ENCODE measurements at places on chromosomes 6 and 20.

- DNase-seq = no peak
Measured at GRCh38 chr6:72916906-72917305, 295.0 kb downstream of the KCNQ5 start.

- DNase-seq = no peak
Measured at GRCh38 chr20:31967830-31968249, at the start of gene XKR7. Gene XKR7, plus strand, starts transcription at chr20:31968151. Its CDS starts 25 bp downstream, at chr20:31968176.

GRCh38 chr20:3222635-3223600 lies 13.6 kb downstream of the ITPA start:
- DNase-seq = peak; percentile 72

DNA sequence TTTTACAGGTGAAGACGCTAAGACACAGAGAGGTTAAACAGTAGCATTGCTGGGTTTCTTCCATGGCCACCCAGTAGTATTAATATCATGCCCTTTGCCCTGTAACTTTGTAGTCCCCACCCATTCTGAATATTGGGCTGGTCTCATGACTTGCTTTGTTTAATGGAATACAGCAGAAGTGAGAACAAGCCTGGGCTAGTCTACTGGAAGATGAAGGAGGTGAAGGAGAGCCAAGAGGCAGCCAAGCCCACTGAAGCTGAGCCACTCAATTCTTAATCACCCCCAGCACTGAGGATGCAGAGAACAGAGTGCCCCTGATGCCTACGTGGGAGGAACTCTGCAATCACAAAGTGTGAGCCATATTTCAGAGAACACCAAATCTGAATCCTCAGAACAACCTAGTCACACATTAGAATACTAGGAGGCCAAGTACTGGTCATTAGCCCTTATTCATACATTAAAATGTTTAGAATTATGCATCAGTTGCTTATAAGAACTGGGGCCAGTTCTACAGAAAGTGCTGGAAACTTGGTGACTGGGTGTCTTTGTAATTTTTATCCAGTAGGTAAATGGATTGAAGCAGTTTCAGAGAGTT lies 270.1 kb upstream of the PRND start:
- no peak for DNase-seq

DNA sequence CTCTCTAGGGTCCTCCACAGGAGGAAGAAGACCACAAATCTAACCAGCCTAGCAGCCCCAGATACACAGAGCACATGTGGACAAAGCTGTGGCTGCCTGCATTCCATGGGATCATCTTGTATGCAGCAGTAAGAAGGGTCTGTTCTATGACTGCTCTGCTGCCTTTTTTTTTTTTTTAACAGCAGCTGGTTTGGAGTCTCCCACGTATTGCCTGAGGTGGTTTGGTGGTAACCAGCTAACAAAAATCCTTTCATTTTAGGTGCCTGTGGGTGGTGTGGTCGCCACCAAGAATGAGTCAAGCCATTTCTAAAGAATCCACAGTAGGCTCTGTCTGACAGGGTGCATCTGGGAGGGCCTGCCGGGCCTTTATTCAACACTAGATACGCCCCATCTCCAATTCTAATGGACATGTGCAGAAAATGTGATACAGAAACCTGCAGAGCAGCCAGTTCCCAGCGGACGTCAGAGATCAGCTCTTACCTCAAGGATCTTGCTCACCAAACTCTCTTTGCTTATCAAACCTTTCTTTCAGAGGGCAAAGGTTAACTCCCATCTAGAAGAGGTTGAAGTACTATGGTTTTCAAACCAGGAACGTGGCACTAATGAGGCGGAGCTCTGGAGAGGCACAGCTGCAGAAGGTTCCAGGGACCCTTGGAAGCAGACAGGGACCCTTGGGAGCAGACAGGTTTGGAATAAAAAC lies 32.0 kb downstream of the GNAS-AS1 start:
- DNase-seq = no peak

- DNase-seq = no peak
Measured at GRCh38 chr6:30167101-30167500, 3.8 kb downstream of the TRIM15 start.

DNA sequence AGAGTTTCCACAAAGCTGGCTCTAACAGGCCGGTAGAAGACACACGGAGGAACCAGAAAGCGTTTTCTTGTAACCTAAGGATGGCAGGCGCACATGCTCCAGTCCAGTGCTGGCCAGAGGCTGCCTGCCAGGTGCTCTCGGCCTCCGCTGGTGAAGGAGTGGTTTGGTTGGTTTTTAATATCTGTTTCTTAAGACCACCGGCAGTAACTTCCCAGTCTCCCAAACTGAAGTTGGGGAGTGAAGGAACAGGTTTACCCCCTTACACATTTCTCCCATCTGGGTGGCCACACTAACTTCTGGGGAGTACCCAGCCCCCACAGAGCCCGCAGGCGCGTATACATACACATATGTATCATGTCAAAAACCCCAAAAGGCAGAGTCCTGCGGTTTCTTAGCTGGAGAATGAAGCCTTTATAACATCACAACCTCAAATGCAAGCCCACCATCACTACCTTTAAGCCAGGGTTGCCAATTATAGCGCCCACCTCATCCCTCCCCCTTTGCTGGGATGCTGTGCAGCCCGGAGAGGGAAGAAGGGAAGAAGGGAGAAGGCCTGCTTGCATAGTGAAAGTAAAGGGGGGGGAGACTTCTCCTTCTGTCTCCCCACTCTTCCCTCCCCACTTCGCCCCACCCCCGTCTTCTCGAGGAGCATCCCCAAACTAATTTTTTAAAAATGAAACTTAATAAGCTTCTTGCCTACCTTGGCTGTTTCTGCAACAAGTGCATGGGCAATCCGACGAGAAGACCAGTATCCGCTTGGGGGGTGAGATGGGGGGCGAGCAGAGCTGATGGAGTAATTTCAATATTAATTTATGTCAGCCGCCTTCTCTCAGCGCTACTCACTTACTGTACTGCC lies 1.0 kb downstream of the TRERF1 start:
- DNase-seq = no peak

DNA sequence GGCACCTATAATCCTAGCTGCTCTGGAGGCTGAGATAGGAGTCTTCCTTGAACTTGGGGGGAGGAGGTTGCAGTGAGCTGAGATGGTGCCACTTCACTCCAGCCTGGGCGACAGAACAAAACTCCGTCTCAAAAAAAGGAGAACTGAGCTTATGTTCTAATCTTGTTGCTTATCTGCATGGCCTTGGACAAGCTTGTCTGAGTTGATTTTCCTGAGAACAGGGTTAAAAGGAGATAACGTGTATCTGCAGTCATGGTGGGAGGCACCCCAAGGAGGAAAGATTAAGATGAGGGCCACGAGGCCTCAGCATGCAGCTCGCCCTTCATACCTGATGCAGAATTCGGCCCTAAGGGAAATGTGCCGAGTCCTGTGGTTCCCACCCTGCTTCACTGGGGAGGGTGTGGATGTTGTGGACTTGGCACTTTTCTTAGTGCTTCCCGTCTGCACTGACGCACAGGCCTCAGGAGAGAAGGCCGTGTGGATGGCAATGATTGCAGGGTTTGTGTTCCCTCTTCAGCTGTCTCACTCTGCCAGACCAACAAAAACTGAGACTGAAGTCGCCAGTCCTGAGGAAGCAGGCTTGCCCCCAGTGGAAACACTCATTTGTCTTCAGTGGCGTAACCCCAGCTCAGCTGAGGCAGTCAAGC lies 56.3 kb downstream of the EZR start:
- no peak for DNase-seq

DNA sequence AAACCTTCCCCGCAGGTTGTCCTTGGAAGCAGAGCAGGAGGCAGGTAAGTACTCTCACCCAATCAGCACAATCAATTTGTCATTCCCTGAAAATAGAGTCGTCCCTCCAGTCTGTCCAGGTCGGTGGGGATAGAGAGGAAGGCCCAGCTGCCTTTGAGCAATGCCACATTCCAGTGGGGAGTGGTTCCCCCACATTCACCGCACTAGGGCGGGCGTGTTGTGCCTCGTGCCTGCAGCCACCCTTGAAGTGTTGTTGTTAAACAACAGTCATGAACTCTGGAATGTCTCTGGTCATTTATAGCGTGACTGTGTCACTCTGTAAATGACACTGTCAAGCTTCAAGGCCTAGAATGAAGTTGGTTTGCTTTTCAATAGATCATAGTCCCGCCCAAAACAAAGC lies 33.4 kb downstream of the PRDM1 start:
- no peak for DNase-seq

- DNase-seq = no peak
Measured at GRCh38 chr6:36917541-36918193, 31.9 kb downstream of the C6orf89 start.

DNA sequence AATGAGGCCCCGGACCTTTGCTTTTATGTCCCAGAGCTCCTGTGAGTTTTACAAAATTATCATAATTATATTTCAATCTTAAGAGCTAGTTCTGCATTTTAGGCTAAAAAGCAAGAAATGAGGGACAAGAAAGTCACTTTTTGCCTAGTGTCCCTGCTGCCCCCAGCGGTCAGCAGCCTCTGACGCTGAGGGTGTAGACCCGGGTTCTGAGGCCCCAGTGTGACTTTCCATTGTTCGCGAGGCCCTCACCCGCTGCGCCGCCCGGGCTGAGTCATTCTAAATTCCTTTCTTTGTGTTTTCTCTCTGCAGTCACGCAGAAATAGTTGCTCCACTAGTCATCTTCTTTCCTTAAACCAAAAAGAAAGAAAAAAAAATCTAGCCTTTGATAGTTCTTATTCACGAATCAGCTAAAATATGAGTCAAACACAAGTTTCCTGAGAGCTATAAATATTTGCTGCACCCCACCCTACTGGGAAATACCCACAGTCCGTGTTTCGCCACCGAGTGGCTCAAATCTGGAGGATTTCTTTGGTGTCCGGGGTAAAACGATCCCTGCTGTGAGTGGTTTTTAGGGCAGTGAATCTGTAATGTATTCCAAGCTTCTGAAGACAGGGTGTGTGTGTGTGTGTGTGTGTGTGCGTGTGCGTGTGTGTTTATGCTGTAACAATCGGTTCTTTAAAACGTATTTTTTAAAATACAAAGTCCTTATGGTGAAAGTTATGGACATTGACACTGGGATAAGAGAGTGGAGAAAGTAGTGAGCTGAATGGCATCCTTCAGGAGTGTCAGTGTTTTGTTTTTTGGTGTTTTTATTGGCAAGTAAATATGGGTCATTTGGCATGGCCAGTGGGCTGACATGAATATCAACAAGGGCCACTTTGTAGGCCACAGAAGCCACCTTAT lies 59.7 kb upstream of the EEF1A1 start:
- peak; percentile 88 for DNase-seq

DNA sequence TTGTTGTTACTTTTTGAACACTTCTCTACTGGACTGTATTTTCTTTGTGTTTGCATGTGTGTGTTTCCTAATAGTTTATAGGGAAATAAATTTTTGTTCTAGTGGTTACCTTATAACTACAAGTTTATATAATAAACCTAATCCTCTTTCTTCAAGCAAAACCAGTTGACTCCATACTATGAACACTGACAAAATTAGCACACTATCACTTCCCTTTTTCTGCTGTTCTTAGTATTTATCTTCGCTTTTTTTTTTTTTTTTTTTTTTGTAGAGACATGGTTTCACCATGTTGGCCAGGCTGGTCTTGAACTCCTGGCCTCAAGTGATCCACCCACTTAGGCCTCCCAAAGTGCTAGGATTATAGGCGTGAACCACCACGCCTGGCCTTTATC lies 25.0 kb upstream of the C6orf62 start:
- DNase-seq = no peak

- DNase-seq = no peak
Measured at GRCh38 chr6:11615214-11615602, 77.7 kb downstream of the TMEM170B start.

DNA sequence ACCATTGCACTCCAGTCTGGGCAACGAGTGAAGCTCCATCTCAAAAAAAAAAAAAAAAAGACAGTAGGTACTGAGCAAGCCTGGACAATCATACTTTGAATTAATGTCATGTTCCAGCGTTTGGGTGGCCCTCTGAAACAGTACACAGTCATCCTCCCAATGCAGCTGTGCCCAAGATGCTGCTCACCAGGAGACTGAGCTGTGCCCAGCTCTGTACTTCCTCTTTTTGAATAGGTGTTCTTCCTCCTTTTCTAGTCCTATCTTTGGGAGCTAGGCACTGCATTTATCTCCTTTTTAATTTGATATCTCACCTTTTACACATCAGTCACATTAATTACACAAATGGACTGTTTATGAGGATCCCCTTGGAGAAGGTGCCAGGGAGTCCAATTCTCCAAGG lies 101.5 kb downstream of the RPP40 start:
- DNase-seq = no peak

DNA sequence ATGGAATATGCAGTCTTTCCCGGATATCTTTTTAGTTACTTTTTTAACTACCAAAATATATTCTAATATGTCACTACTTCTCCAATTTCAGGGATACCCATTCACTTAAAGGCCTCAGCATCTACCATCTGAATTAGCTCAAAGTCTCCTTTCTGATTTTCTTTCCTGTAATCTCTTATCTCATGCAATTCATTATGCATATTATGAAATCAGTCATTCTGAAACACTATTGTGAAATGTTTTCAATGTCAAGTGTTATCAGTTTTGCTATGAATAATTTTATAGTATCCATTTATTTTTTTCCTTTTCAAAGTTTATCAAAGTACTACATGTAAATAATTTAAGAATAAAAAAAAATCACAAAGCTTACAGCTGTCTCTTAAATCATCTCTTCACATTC lies 41.2 kb upstream of the TPBG start:
- DNase-seq = no peak

GRCh38 chr6:83883240-83883639 lies 23.8 kb downstream of the CYB5R4 start:
- no peak for DNase-seq

- no peak for DNase-seq
Measured at GRCh38 chr6:47727391-47727790, 29.0 kb downstream of the ADGRF4 start.

GRCh38 chr6:89916136-89916920 lies 22.1 kb downstream of the GJA10 start:
- no peak for DNase-seq

GRCh38 chr20:309841-310644 lies 12.7 kb downstream of the ZCCHC3 start:
- peak; percentile 98 for DNase-seq

DNA sequence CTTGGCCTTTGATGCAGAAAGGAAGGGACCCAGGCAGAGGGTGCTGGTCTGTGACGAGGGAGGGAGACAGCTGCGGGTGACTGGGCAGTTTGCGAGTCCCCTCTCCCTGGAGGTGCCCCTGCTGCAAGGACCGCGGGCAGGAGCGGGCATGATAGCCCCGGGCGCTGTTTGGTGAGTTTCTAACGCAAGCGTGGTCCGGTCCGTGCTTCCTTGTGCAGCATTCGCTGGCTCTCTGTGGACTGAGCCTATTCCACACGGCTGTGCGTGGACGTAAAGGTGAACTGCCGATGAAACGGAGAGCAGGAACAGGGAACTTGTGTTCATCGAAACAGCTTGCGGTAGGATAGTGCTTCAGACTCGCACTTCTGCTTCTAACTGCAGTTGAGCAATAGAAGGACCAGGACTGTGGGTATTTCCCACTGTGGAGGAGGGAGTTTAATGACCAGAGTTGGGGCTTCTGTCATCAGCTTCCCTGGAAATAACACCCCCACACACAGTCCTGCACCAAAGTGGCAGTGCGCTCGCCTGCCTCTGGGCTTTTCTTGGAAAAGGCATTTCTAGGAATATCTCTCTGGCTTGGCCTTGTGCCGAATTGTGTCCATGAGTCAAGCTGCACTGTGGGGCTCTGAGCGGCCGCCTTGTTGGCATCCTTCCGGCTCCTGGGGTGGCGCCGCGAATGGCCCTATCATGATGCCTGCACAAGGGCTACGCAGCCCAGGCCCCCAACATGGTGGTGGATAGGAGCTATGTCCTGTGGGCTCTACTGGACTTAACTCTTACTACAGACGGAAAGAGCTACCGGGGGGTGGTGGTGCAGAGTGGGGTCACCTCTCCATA lies 48.9 kb downstream of the DUSP22 start:
- DNase-seq = peak; percentile 81

All from Right ventricle myocardium inferior (tissue), 1 donor.